D341Med (cell line): ENCODE measurements at places on chromosomes 4 and X.

DNA sequence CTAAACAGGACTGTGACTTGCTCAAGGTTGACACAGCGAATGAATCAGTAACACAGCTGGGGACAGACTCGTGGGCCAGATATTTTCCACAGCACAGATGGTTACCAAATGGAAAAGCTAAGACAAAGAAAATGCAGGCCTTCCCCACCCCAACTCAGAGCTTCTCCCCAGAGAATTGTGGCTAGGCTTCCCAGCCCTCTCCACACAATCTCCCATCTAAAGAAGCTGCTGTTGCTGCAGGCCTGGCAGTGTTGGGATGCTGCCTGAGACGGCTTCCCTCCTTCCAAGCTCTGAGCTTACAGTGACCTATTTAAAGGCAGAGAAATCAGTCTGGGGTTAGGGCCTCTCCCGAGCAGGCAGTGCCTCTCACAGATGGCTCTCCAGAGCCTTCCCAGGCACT is 46.5 kb upstream of the PGRMC1 start:
- DNase-seq: no peak

- no peak for DNase-seq
Observed at GRCh38 chr4:36197501-36197900, 46.8 kb downstream of the ARAP2 start.

- DNase-seq: no peak
Observed at GRCh38 chr4:87360338-87360935, 30.6 kb downstream of the HSD17B11 start.

DNA sequence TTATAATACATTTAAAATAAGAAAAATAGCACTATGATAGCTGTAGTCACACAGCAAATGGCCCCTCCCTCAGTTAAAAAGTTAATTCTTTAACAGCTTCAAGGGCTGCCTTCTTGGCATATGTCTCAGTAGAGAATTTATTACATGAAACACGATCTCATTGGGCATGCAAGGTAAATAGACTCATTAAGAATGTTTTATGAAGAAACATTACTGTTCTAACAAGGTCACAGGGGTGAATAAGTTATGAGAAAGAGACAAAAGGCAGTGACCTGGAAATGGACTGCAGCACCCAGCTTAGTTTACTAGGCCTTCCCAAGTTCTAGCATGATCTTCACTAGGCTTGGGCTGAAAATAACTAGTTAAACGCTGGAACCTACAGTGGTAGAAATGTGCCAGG is 277.7 kb downstream of the NR3C2 start:
- DNase-seq: no peak

- DNase-seq: no peak
Observed at GRCh38 chr4:40378619-40379018, 43.5 kb downstream of the CHRNA9 start.

GRCh38 chrX:81021478-81021877 is 180.2 kb downstream of the HMGN5 start:
- DNase-seq: no peak

DNA sequence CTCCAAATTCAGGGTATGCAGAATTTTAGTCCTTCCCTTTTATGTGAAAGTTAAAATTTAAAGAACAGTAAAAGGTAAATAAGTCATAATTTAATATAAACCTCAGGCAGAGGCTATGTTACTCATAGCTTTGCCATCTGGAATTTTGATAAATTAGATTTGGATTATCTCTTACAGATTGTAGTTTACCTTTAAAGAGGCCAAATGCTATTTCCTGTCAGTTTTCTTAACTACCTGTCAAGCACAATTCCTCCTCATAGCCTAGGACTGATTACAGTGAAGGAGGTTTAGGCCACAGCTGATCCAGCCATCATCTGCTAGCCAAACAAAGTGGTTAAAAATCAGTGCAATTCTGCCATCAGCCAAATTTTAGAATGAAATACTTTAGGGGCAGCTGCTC is 128.1 kb downstream of the MFAP3L start:
- DNase-seq: no peak

- no peak for DNase-seq
Observed at GRCh38 chr4:68850293-68850692, 34.5 kb downstream of the UGT2B10 start.

- no peak for DNase-seq
Observed at GRCh38 chr4:170339522-170339921, 249.8 kb upstream of the AADAT start.

- DNase-seq: no peak
Observed at GRCh38 chr4:185718578-185719499, 93.2 kb downstream of the SORBS2 start.

DNA sequence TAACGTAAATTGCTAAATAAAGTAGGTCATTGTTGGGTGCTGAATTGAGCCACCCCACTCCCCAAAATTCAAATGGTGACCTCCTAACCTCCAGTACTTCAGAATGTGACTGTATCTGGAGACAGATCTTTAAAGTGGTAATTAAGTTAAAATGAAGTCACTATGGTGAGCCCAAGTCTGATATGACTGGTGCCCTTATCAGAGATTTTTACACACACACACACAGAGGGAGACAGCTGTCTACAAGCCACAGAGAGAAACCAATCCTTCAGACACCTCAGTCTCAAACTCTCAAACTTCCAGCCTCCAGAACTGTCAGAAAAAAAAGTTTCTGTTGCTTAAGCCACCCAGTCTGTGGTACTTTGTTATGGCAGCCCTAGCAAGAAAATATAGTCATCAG is 879.2 kb upstream of the INTU start:
- DNase-seq: no peak

DNA sequence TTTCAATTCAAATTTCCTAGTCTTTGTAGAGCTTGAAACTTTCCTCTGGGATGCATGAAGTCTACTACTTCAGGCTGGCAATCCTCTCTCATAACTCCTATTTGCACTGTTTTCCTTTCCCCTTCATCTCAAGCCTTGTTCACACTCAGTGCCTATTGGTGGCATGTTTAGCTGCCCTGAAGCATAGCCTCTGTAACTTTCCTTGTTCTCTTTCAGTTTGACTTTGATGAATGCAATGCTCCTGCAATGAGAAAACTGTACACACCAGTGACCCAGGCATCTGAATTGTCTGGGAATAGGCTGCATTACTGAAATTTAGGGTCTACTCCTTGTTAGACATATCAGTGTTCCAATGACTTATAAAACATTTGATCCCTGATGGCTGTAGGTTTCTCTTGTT is 81.7 kb downstream of the ANK2 start:
- DNase-seq: no peak

DNA sequence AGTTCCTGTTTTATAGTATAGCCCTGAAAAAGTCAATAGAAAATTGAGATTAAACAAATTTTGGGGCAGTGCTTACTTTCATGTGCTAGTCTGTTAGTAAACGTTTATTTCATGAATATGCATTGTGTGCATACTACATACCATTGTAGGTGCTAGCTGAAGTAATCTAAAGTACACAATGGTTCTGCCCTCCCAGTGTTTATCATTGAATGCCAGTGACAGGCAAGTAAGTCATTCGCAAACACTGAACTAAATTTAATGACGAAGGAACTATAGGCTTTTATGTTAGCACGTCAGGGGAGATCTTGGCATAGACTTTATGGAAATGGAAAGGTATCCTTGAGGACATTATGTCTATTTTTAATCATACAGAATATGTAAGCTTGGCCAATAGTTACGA is 426.9 kb upstream of the EPHA5 start:
- DNase-seq: no peak

GRCh38 chrX:18797141-18797540 is 89.7 kb downstream of the PPEF1 start:
- no peak for DNase-seq

GRCh38 chr4:40675166-40675565 is 45.5 kb upstream of the RBM47 start:
- DNase-seq: no peak

DNA sequence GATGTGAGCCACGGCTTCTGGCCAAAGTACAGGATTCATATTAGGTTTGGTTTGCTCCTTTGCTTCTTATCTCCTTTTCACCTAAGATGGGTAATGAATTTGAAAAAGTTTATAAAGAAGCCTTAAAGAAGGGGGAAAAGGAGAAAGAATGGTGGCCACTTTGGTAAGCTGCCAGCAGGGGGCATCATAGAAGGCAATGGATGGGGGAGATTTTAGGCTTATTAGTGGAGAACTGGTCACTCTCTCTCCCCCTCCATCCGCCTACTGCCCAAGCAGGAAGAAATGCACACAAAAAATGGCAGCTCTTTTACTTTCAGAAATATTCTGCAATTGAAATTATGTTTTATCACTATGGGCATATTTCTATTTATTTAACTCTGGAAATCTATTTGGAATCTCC is 32.0 kb downstream of the SPARCL1 start:
- DNase-seq: peak; percentile 30

DNA sequence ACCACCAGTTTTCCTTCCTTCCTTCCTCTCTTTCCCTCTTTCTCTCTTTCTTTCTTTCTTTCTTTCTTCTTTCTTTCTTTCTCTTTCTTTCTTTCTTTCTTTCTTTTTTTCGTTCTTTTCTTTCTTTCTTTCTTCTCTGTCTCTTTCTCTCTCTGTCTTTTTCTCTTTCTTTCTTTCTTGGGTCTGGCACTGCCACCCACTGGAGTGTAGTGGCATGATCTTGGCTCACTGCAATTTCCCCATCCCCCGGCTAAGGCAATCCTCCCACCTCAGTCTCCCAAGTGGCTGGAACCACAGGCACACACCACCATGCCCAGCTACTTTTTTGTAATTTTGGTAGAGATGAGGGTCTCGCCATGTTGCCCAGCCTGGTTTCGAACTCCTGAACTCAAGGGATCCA is 51.6 kb upstream of the NHS start:
- peak; percentile 34 for DNase-seq

- DNase-seq: no peak
Observed at GRCh38 chrX:88991583-88992132, 244.6 kb downstream of the CPXCR1 start.

GRCh38 chrX:40132751-40133150 is 35.0 kb upstream of the BCOR start:
- DNase-seq: no peak

GRCh38 chr4:109665783-109666485 is 37.3 kb downstream of the CASP6 start:
- no peak for DNase-seq

- no peak for DNase-seq
Observed at GRCh38 chr4:128225148-128225547, 62.5 kb downstream of the PGRMC2 start.

- no peak for DNase-seq
Observed at GRCh38 chr4:13521047-13521446, 23.3 kb downstream of the NKX3-2 start.

- DNase-seq: no peak
Observed at GRCh38 chrX:37942170-37942569, 64.2 kb upstream of the SYTL5 start.

GRCh38 chr4:78057135-78057599 is at the start of gene FRAS1:
TSS of gene FRAS1 (plus strand) at chr4:78057323. CDS start at chr4:78058010, 687 bp downstream.
- peak; percentile 66 for DNase-seq

DNA sequence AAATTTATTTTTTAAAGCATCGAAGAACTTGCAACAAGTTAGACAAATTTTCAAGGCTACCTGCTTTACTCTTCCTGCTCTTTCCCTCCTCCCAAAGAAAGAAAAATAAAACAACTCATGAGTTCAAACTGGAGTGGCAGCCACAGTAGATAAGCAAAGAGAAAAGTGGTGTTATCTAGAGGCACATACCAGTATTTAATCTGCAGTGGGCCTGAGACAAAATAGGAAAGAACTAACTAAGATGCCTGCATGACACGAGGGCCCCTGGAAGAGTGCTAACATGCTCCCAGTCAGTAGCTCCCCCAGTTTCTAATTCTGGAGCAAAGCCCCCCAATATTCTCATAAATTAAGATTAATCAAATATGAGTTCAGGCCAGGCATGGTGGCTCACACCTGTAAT is 7.9 kb downstream of the ARL9 start:
- no peak for DNase-seq

GRCh38 chr4:37023504-37023903 is 221.0 kb upstream of the NWD2 start:
- DNase-seq: peak; percentile 58

DNA sequence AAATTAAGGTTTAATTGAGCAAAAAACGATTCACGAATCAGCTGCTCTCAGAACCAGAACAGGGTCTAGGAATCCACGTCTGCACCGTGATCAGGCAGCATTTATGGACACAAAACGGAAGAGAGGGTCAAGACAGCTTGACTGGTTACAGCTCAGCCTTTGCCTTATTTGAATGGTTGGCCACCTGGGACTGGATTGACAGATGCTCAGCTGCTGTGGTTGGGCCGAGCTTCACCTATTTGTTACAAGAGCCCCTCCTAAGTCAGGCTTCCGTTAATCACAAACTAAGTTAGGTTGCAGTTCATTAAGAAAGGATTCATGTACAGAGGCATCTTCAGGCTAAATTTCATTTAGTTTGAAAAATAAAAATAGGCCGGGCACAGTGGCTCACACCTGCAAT is 50.6 kb upstream of the MAN2B2 start:
- no peak for DNase-seq

DNA sequence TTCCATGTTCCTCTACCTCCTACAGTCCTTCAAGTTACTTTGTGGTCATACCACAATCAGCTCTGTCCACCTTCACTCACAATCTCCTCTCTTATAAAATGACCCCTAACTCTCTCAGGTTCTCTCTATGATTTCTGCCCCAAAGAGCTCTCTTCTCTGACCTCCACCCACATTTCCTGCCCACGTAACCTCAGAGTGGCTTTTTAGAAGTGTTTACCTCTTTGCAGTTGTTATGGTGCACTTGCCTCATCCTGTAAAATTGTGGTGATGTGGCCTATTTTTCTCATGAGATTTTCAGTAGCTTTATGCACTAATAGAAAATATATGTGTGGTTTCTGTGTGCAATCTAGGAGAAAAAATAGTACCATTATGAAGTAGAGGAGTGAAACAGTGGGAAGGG is 215.8 kb downstream of the PACRGL start:
- DNase-seq: no peak

DNA sequence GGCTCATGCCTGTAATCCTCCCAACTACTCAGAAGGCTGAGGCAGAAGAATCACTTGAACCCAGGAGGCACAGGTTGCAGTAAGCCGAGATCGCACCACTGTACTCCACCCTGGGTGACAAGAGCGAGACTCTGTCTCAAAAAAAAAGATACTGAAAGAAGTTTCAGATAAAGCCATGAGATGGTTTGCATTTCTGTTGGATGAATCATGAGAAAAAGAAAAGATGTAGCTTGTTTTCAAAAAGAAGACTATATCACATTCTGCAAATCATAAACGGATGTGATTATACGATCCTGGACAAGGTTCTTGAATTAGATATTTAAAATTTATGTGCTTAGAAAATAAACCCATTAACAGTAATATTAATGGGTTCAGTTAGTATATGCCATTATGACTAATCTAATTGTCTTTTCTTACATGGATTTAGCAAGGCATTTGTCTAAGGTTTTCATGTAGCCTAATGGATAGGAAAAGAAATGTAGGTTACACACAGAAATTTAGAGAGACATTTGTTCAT is 345.9 kb downstream of the SLC7A11 start:
- no peak for DNase-seq

GRCh38 chr4:168440442-168441264 is 39.6 kb downstream of the DDX60L start:
- DNase-seq: no peak

DNA sequence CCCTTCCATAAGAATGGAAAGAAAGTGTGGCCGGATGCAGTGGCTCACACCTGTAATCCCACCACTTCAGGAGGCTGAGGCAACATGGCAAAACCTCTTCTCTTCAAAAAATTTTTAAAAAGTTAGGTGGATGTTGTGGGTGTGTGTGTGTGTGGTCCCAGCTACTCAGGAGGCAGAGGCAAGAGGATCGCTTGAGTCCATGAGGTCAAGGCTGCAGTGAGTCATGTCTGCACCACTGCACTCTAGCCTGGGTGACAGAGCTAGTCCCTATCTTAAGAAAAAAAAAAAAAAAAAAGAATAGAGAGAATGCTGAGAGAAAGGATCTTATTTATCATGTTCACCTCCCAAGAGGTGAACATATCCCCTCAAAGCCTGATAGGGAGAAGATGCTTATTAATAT is 492.1 kb upstream of the SMIM31 start:
- DNase-seq: no peak
